HEK293T (cell line): ENCODE measurements at places on chromosomes 2 and 18.

DNA sequence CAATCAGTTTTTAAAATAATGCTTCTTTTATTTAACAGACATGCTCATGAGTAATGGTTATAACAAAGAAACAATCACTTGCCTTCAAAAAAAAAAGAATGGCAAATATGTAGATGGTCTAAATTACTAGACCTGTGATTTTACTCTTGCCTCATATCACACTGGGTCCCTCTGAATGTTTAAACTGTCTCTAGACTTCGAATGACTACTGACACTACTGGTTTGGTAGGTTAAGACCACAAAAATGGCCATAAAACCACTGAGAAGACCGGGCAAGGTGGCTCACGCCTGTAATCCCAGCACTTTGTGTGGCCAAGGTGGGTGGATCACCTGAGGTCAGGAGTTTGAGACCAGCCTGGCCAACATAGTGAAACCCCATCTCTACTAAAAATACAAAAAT lies 5.1 kb upstream of the SELENOI start:
- DNase-seq = no peak

DNA sequence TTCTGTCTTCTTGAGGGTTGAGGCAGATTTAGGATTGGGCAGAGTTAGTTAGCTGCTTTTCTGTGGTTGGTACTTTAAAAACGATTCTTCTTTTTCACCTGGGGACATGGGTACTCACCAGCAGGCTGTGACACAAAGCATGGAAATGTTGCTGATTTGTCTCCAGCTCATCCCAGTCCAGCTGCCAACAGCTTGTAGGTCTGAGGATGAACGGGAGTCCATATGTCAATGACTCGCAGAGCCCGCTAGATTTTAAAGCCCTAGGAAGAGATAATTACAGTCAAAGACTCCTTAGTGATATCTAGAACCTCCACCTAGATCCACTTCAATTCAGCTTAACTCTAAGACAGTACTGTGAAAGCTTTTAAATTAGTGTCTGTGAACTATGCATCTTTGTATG lies 20.8 kb downstream of the DOK1 start:
- no peak for DNase-seq

DNA sequence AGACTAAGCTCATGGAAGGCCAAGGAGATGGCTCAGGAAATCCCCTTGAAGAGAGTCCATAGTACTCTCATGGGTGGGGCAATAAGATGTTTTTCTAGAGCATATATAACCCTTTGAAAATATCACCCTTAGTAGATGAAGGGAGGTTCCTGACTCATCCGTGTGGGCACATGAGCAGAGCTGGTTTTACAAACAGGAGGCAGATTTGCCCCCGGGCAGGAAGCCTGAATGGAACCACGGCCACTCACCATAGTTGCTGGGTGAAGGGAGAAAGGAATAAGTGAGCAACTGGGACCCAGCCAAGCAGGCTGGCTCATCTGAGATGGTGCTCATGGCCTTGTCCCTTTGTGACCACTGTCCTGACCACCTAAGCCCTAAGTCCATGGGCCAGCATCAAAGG lies 29.0 kb upstream of the MAPRE3 start:
- DNase-seq = no peak

- no peak for DNase-seq
These were observed 7.8 kb upstream of the EFR3B start for GRCh38 chr2:25034081-25034480.

- DNase-seq = no peak
These were observed 94.7 kb upstream of the EFEMP1 start for GRCh38 chr2:56018267-56018666.

GRCh38 chr2:24461685-24462084 lies 29.4 kb upstream of the NCOA1 start:
- no peak for DNase-seq

DNA sequence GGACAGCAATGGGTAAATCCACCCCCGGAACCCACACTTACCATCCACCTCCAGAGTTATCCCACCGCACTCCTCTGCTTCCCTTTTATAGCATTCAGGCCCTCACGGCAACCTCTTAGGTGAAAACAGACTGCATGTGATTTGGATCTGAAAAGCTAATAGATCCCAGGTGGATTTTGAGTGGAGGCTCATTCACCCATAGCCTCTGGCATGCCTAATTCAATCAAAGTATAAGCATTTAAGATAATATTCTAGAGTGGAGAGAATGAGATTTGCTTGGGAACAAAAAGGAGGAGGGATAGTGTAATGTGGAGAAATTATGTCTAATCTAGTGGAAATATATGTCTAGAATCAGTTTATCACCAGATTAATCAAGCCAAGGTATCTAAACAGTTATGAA lies 17.1 kb downstream of the SLC14A1 start:
- DNase-seq = no peak

GRCh38 chr2:138423198-138423597 lies 78.4 kb upstream of the SPOPL start:
- no peak for DNase-seq

- no peak for DNase-seq
These were observed 32.9 kb downstream of the NUP35 start for GRCh38 chr2:183157131-183157530.

DNA sequence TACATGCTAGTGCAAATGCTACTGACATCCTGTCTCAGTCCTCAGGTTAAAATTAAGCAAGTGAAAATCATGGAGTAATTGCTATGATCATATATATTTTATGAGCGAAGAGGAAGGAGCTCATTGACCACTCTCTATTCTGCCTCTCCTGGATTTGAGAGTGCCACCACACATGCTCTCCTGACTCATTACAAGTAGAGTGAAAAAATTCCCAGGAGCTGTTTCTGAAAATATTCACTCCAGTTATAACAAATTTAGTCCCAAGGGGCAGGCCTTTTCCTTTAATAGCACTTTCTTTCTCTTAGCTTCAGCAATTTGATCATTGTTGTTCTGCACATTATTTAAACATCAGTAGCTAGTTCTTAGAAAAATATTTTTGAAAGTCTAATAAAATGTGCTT lies 155.0 kb upstream of the MAPRE2 start:
- DNase-seq = no peak

DNA sequence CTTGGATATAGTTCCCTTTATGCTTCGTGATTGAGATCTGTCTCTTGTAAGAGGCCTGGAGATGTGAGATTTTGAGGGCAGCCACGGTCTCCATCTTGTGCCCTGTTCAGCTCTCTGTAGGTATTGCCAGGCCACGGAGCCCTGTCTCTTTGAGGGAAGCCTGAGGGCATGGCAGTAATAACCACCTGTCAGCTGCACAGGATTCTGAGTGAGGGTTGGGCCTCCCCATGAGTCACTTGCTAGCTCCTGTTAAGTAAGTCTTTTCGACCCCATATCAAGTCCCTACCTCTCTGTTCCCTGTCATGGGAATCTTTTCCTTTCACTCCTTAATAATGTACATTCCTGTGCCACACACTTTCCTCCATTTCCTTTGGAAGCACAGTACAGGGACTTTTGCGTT lies 20.4 kb downstream of the LYPD6B start:
- no peak for DNase-seq

DNA sequence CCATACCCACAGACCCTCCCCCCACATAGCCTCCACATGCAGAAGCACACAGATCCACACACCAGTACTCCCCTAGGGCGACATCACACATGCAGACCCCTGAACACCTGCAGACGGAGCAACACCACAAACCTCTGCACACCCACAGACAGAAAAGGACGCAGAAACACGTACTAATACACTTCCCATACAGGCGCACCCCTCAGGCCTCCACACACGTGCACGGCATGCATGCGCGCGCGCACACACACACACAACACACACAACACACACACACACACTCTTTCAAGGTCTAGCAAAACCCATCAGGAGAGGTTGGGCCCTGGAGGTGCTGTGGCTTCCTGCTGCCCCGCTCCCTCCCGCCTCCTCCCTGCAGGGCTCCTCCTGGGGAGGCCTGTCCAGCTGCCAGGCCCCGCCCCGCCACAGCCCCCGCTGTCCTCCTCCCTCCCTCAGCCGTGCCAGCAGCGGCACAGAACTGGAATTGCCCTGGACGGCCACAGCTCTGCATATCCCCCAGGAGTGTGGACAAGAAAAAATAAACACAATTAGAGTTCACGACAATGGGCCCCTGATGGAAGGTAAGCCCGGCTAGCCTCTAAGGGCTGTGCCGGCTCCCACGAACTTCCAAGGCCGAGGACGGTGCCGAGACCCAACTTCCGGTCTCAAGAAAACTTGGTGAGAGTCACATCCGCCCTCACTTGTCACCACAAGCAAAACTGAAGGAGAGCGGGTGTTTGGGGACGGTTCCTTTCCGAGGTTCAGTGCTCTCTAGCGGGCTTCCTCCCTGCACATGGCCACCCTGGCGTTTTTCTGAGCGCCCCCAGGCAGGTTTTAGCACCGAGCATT lies 6.8 kb downstream of the ZFP36L2 start:
- peak; percentile 60 for DNase-seq

- no peak for DNase-seq
These were observed 30.5 kb upstream of the SNORC start for GRCh38 chr2:232839411-232840079.

DNA sequence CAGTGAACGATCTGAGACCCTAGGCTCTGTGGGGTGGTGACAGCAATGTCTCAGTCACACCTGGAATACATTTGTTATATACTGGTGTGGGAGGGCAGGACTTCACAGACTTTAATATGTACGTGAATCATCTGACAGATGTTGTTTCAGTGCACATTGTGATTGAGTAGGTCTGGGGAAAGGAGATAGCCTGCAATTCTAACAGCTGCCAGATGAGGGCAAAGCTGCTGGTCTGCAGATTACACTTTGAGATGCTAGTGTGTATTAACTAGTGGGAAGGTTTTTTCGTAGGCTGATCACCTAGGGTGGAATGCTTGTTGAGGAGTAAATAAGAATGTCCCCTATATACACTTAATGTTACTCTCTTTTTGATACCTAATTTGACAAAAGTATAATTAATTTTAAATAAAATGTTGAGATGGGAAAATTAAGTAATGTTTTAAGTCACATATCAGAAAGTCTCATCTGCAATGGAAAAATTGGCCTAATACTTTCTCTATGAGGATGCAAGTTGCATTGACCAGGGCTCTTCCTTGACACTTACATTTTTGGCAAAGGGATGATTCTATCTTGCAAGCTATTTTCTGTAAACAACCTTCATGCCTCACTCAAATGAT lies 496.9 kb upstream of the HNMT start:
- DNase-seq = peak; percentile 32

DNA sequence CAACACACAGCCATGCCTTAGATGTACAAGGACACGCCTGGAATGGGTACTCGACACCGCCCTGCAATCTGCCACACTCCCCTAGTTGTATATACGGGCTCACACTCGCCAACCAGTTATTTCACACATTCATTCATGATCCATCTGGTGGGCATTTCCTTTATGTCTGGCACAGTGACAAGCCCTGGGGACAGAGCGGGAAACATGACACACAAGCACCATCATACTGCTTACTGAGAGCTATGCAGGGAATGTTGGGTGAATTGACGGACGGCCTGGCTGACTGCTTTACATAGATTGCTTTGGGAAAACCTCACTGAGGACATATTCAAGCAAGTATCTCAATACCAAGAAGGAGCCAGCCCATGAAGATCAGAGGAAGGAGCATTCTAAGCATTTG lies 448.0 kb upstream of the SPRED2 start:
- DNase-seq = no peak

- no peak for DNase-seq
These were observed 363.7 kb upstream of the FSIP2 start for GRCh38 chr2:185374878-185375277.

GRCh38 chr2:26633993-26634595 lies 7.1 kb downstream of the CIB4 start:
- DNase-seq = no peak

DNA sequence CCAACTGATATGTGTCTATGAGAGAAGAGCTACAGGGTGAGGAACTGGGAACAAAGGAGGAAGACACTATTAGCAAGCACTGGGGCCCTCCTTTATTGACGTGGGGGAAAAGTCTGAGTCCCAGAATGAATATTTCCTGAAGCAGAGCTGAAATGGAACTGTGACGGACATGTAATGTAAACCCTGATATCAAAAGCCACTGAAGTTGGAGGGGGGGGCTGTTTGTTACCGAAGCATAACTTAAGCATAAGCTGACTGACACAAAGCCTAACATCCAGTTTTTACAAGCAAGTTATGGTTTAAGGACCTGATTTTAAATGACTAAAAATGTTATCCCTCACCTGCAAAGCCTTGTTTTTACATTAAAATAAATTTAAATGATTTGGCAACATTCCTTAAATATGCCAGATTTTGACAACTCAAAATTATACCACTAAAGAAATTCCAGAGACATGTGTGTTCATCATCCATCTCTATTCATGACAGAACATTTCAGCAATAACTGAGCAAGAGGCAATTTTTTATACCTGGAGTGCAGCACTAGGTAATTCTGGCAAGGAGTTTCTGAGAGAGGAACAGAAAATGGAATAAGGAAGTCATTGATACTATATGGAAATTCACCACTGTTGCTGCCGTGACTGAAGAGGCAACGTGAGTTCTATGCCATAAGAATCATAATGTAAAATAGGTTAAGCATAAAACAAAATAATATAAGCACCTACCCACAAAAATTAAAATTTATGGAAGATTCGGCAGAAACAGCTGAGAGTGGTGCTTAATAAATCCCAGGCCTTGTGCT lies 186.0 kb downstream of the AFF3 start:
- no peak for DNase-seq

- DNase-seq = no peak
These were observed 1391.1 kb downstream of the SUCLG1 start for GRCh38 chr2:83067947-83068346.

DNA sequence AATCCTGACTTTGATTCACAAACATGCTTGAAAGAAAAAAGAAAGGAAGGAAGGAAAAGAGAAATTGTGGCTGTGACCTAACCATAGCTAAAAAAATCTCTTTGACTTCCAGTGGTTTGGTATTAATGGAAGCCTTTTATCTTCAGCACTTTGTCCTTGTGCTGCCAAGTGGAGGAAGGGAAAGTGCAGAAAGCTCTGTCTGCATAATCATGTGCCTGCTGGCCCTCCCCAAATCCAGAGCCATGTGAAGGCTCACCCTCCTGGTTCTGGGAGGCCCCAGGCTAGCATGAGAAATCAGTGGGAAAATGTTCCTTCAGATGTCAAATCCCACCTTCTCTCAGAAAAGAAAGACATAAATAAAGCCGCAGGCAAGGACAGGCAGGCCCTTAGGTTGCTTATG lies 48.3 kb upstream of the BMPR2 start:
- DNase-seq = no peak

GRCh38 chr2:20129331-20130159 lies 78.1 kb upstream of the LAPTM4A start:
- no peak for DNase-seq

GRCh38 chr2:65220432-65221131 lies 7.0 kb upstream of the ACTR2 start:
- DNase-seq = no peak

DNA sequence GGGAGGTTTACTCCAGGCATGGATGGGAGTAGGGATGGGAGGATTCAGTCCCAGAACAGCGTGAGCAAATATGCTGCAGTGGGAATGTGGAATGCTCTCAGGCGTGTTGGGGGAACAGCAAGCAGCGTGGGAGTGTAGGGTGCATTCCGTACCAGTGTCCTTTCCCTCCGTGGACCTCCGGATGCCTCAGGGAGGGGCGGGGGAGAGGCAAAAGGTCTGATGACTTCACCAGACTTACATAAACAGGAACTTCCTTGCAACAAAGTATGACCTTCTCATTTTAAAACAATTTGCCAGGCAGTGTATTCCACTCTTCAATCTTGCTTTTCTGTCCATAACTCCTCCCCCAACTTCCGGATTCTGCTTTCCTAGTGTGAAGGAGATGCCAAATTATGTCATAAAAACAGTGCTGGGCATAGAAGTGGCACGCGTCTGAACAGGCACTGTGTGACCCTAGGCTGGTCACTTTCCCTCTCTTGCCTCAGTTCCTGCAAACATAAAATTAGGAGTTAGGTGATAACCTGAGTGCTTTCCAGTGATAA lies 36.9 kb downstream of the RPL37A start:
- no peak for DNase-seq
